ENCODE measurements at places on chromosomes 13 and 19. TPM values are rescaled to one million over a fixed set of nuclear protein-coding genes. Genes with fewer than 3 reads are reported as not detected.

Gene CYSLTR2
- 1.0 TPM for total RNA-seq

Gene DDX39A
- 75.5 TPM for total RNA-seq

Gene C13orf42
- not detected for total RNA-seq

Gene NLRP5
- not detected for total RNA-seq

Gene TBXA2R
- 0.44 TPM for total RNA-seq

Gene TMEM272
- not detected for total RNA-seq

Gene NBEA
- total RNA-seq = 18.6 TPM

Gene ADGRE1
- total RNA-seq = 0.44 TPM

Gene RNF113B
- not detected for total RNA-seq

Gene ATP4B
- total RNA-seq = not detected

Gene HSPB6
- 144 TPM for total RNA-seq

Gene TMEM59L
- total RNA-seq = 1.2 TPM

Gene KMT2B
- total RNA-seq = 16.2 TPM

Gene CEACAM19
- total RNA-seq = 5.3 TPM

Gene SOX1
- total RNA-seq = not detected

Gene OR7A5
- not detected for total RNA-seq

Gene ATP4A
- not detected for total RNA-seq

Gene NXNL1
- total RNA-seq = not detected

Gene GGACT
- total RNA-seq = 4.8 TPM

Gene CCDC8
- 29.7 TPM for total RNA-seq

Gene PLIN4
- total RNA-seq = 50.1 TPM

Gene PLIN5
- total RNA-seq = 10.4 TPM

Gene SLC8A2
- under 0.01 TPM for total RNA-seq

Gene ELSPBP1
- not detected for total RNA-seq

Gene SULT2A1
- total RNA-seq = not detected

Gene RRAS
- 114 TPM for total RNA-seq

Gene SMIM44
- not detected for total RNA-seq

Gene SCEL
- 0.88 TPM for total RNA-seq

Gene AMH
- total RNA-seq = not detected

Gene TEAD2
- 30.0 TPM for total RNA-seq

Gene PTGIR
- 6.9 TPM for total RNA-seq

Gene COMMD6
- 47.7 TPM for total RNA-seq

Gene LYPD5
- total RNA-seq = 0.48 TPM

Gene PRSS57
- not detected for total RNA-seq

Gene PLVAP
- 19.9 TPM for total RNA-seq

Gene RPL28
- 471 TPM for total RNA-seq

Gene BEST2
- total RNA-seq = not detected

Gene RTBDN
- not detected for total RNA-seq

Gene C1QTNF9B
- total RNA-seq = not detected

Gene PEX11G
- total RNA-seq = 5.4 TPM

Gene CYP2A13
- total RNA-seq = not detected
